Activated T-helper 2 cell treated with anti-CD3 and anti-CD28 coated beads, Interferon-gamma antibody, Interleukin-2, Interleukin-4, amounts not matched to agents 10 μg/mL and 5 μg/mL and 100 μg/mL, durations not matched to agents 14 hours and 24 hours and 36 hours (primary cell): ENCODE measurements at places on chromosomes 7 and 10. TPM values are rescaled to one million over a fixed set of nuclear protein-coding genes. Genes with fewer than 3 reads are reported as not detected.

- H3K27ac ChIP-seq, result no peak overlapping the region
- peaks cover 25% of the 10 kb centered on the region for H3K4me1 ChIP-seq
These were observed 17.6 kb upstream of the RASGEF1A start for GRCh38 chr10:43284341-43284910.

Gene ENTPD7
- total RNA-seq, result 7.5 and 8.2 TPM in 2 replicates

DNA sequence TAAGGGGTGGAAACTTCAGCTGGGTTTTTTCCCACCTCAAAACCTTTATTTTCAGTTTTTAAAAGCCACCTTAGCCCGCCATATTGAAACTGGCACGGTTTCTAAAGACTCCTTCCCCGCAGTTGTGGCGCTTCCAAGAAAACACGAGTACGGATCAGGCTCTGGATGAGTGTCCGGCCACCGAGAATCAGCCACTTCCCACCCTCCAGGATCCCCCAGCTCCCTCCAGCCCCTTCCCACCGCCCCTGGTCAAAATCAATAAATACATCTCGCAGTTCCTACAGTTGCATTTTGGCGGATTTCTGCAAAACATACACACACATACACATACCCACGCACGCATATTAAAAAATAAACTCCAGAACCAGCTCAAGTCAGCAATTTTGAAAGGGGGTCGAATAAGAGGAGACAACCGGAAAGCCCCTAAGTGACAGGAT, 1.1 kb downstream of the SFMBT2 start:
- H3K4me1 ChIP-seq, result peaks cover 47% of the 10 kb centered on the region
- peaks cover 20% of the 10 kb centered on the region for H3K27me3 ChIP-seq
- no peak for DNase-seq
- H3K27ac ChIP-seq, result peak overlapping the region; percentile 89
- peak overlapping the region; percentile 97 for H3K4me3 ChIP-seq

DNA sequence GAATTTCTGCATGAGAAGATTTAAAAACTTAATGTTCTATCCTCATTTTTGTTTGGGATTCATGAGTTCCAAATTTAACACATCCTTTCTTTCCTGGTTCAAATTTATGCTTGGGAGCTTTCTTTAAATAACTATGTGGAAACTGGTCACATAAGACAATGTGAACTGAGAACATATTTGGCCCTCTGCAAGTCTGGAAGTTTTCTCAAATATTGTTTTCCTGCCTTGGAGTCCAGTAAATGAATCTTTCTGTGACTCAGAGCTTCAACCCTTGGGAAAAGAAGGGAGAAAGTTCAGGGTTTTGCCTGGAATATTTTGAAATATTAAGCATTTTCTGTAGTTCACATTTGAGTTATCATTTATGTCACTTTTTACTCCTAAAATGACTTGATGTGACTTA, 559.0 kb upstream of the NRP1 start:
- DNase-seq, result no peak
- no peaks in the 10 kb centered on the region for H3K4me1 ChIP-seq
- no peak overlapping the region for H3K27ac ChIP-seq
- H3K4me3 ChIP-seq, result no peak overlapping the region

Gene SPDYE2
- total RNA-seq, result not detected in 2 replicates

DNA sequence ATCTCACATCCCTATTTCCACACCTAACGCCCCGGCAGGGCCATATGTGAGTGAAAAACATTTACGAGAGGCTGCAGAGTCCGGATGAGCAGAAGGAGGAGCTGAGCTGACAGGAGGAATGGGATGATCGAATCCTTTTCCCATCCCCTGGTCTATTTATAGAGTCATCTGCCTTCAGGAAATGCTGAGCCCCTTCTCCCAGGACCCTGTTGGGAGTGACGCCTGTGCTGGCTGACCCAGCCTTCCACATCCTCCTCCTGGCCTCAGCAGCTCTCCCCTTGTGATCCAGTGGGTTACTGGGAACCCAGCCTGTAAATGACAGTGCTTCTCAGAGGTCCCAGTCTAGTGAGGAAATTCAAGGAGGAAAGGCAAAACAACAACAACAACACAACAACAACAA, 16.6 kb downstream of the DENND2A start:
- H3K4me3 ChIP-seq, result no peak overlapping the region
- H3K27ac ChIP-seq, result no peak overlapping the region
- no peaks in the 10 kb centered on the region for H3K36me3 ChIP-seq
- DNase-seq, result no peak
- peaks cover 2% of the 10 kb centered on the region for H3K27me3 ChIP-seq

Gene LRMDA
- not detected in 2 replicates for total RNA-seq

GRCh38 chr7:82156893-82157292, 286.7 kb downstream of the CACNA2D1 start:
- H3K4me1 ChIP-seq, result no peaks in the 10 kb centered on the region
- no peaks in the 10 kb centered on the region for H3K27me3 ChIP-seq
- no peaks in the 10 kb centered on the region for H3K36me3 ChIP-seq
- DNase-seq, result no peak
- H3K27ac ChIP-seq, result no peak overlapping the region
- no peak overlapping the region for H3K4me3 ChIP-seq

DNA sequence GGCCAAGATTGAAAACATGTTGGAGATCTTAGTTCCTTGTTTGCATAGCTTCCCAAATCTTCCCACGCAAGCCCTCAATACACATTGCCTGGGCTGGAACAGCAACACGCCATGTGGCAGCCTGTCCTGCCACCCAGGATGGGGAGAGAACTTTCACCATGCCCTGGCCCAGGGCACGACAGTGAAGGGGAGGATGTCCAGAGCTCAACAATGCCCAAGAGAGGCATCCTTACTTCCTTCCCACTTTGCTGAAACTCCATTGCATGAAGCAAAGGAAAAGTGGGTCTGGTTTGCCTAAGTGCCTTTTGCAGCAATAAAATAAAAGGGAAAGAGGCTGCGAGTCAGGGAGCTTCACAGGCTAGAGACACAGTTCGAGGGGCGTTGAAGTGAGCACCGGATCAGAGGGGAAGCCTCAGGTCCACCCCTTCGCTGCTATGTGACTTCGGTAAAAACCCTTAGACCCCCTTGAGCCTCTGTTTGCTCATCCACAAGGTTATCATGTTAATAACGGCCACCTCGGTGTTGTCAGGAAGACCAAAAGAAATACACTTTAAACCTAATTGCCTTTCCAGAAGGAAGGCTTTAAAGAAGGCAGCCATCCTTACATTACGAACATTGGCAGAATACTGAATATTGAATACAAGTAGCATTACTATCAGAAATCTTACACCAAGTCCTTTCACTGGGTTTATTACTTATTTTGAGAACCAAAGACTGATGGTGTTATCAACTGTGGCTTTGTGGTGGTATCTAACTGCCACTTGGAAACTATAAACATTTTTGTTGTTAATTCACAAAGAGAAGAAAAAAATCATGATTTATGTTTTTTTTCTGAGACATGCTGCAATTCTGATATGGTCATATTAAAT, 133.3 kb downstream of the ICA1 start:
- peaks cover 86% of the 10 kb centered on the region for H3K4me1 ChIP-seq
- H3K27ac ChIP-seq, result peak overlapping the region; percentile 73
- H3K27me3 ChIP-seq, result no peaks in the 10 kb centered on the region

- no peaks in the 10 kb centered on the region for H3K27me3 ChIP-seq
- H3K4me1 ChIP-seq, result no peaks in the 10 kb centered on the region
- DNase-seq, result no peak
- H3K27ac ChIP-seq, result no peak overlapping the region
- no peak overlapping the region for H3K4me3 ChIP-seq
- H3K36me3 ChIP-seq, result no peaks in the 10 kb centered on the region
These were observed 26.1 kb upstream of the CTNNA3 start for GRCh38 chr10:67722113-67722512.

DNA sequence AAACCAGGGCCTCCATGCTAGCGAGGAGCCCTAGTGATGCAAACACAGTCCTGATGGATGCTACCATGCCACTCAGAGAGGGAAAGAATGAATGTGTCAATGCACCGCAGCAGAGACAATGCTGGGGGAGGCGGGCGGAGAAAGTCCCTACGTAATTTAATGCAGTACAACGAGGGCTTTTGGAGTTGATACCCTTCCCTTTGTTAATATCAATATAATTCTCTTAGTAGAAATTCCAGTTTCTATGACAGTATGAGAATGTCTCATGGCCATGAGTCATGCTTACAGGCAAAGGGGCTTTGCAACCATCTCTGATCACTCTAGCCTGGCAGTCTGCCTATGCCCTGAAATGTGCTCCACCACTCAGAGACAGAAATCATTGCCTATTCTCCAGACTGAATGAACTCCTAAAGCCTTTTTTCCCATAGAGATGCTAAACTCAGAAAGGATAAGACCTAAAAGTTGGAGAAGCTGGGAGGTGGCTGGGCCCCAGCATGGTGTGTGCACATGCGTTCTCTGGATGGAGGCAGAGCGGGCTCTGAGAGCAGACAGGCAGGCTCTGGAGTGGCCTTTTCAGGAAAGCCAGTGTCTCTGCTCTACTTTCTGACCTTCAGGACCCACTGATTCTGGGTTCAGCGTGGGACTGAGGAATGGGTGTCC, 20.3 kb upstream of the GIMAP2 start:
- no peak overlapping the region for H3K4me3 ChIP-seq
- peak overlapping the region; percentile 96 for H3K27ac ChIP-seq
- H3K36me3 ChIP-seq, result peaks cover 34% of the 10 kb centered on the region

Gene SEMA4G
- total RNA-seq, result 1.3 and 1.6 TPM in 2 replicates

DNA sequence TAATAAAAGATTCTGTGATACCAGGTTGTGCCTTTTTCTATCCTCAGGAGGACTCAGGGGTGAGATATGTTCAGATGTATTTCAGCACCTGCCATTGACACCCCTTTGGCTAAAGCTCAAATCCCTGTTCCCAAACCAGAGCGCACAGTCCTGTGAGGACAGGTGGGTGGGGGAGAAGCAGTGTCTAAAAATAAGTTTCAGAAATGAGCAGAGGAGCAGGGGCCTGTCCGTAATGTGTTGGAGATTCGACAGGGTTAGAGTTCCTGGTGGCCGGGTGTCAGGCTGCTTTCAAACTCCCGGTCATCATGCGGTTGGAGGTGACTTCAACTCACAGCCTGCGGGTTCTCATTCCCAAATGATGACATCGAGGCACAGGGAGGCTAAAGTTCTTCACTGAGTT, 211.5 kb downstream of the KLF6 start:
- peaks cover 2% of the 10 kb centered on the region for H3K4me1 ChIP-seq
- no peak for DNase-seq
- H3K36me3 ChIP-seq, result no peaks in the 10 kb centered on the region
- no peak overlapping the region for H3K27ac ChIP-seq
- peaks cover 30% of the 10 kb centered on the region for H3K27me3 ChIP-seq

Gene LLCFC1
- not detected in 2 replicates for total RNA-seq

- no peak overlapping the region for H3K27ac ChIP-seq
- peaks cover 6% of the 10 kb centered on the region for H3K27me3 ChIP-seq
- no peak overlapping the region for H3K4me3 ChIP-seq
- no peaks in the 10 kb centered on the region for H3K4me1 ChIP-seq
These were observed 58.6 kb upstream of the OPALIN start for GRCh38 chr10:96417441-96417840.

DNA sequence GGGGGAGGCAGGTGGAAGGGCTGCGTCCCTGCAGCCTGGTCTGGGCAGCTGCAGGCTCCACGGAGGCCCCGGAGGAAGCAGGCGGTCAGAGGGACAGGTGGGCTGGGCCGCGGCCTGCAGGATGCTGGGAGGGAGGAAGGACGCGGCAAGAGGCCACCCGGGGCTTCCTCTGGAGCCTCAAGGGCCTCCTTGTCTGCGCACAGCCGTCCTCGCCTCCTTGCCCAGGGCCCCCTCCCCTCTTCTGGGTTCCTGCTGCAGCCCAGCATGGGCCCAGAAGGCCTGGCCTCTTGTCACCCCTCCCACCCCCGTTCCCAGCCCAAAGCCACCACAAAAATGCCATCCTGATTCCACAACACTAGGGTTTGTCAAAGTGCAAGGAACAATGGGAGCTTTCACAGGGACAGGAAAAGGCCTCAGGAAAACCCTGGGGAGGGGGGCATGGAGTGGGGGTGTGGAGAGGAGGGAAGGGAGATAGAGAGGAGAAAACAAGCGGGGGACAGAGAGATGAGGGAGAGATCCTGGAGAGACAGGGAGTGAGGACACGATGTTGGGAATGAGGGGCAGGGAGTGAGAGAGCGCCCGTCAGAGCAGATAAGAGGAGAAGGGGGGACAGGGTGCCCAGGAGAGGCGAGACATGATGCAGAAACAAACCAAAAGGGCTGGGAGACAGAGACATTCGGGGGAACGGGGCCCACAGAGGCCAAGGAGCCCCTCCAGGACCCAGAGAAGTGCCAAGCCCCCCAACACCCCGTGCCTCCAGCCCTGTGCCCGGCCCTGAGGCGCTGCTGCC, 41.8 kb downstream of the ZCCHC24 start:
- no peaks in the 10 kb centered on the region for H3K36me3 ChIP-seq
- no peak for DNase-seq
- H3K4me3 ChIP-seq, result no peak overlapping the region
- no peaks in the 10 kb centered on the region for H3K4me1 ChIP-seq

Gene FLNC
- not detected in 2 replicates for total RNA-seq

- H3K4me1 ChIP-seq, result peaks cover 20% of the 10 kb centered on the region
- H3K4me3 ChIP-seq, result no peak overlapping the region
- H3K27me3 ChIP-seq, result no peaks in the 10 kb centered on the region
These were observed 4.9 kb upstream of the RRP12 start for GRCh38 chr10:97406064-97406463.

Gene PIK3AP1
- total RNA-seq, result 12.4 and 14.0 TPM in 2 replicates

DNA sequence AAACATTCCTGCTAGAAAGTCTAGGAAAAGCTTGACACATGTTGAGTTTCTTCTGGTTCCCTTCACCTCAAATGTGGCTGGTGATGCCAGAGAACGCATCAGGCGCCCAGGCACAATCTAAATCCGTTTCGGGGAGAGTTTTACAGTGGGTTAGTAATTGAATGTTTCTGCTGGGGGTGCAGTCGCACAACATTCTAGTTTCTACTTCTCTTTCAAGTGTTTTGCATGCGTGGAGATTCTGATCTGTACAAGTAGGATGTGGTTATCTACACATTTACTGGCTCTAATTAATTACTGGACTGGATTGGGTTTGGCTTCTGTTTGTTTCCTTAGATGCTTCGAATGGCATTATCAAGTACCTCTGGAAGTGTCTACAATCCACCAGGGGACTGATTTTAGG, 173.8 kb downstream of the TMEM26 start:
- peaks cover 13% of the 10 kb centered on the region for H3K4me1 ChIP-seq
- no peaks in the 10 kb centered on the region for H3K36me3 ChIP-seq
- H3K27ac ChIP-seq, result no peak overlapping the region
- DNase-seq, result no peak

GRCh38 chr10:43904844-43905243, 256.2 kb upstream of the ZNF32 start:
- no peak overlapping the region for H3K27ac ChIP-seq
- DNase-seq, result no peak
- H3K4me1 ChIP-seq, result no peaks in the 10 kb centered on the region
- peaks cover 14% of the 10 kb centered on the region for H3K27me3 ChIP-seq
- H3K4me3 ChIP-seq, result no peak overlapping the region
- no peaks in the 10 kb centered on the region for H3K36me3 ChIP-seq

Gene AKR1C1
- total RNA-seq, result 0.97 and 1.3 TPM in 2 replicates

- DNase-seq, result no peak
- no peaks in the 10 kb centered on the region for H3K4me1 ChIP-seq
- H3K27ac ChIP-seq, result no peak overlapping the region
- H3K27me3 ChIP-seq, result no peaks in the 10 kb centered on the region
These were observed 17.8 kb downstream of the NPSR1 start for GRCh38 chr7:34675749-34676374.

GRCh38 chr10:79299397-79300241, 47.6 kb upstream of the PPIF start:
- H3K4me3 ChIP-seq, result no peak overlapping the region
- H3K36me3 ChIP-seq, result peaks cover 86% of the 10 kb centered on the region
- DNase-seq, result no peak
- peaks cover 15% of the 10 kb centered on the region for H3K4me1 ChIP-seq
- H3K27ac ChIP-seq, result no peak overlapping the region

GRCh38 chr7:28503396-28503795, 91.1 kb downstream of the CREB5 start:
- H3K4me1 ChIP-seq, result no peaks in the 10 kb centered on the region
- no peak for DNase-seq
- no peak overlapping the region for H3K4me3 ChIP-seq
- no peaks in the 10 kb centered on the region for H3K36me3 ChIP-seq
- H3K27me3 ChIP-seq, result peaks cover 8% of the 10 kb centered on the region

Gene ANKRD2
- total RNA-seq, result 0.18 and 0.57 TPM in 2 replicates
